ENCODE measurements at places on chromosomes 3 and 15.

DNA sequence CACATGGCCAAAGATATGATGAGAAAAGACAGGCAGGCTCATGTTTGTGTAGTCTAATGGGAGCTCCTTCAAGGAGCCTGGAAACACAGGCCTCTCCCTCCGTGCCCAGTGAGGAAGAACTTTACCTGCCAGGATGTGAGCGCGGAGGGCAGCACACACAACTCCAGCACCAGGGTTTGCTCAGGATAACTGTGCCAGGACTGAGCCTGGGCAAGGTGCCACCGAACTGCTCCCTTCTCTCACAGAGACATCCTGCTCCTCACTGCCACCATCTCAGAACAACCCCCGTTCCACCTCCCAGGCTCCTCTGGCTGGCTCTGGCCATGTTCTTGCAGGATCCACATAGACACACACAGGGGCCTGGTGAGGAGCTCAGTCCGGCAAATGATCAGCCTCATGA is 87.4 kb downstream of the NUP210 start:
- no peak for DNase-seq

GRCh38 chr3:45596290-45596791 is 1.8 kb downstream of the LIMD1 start:
- no peak for DNase-seq

- DNase-seq = no peak
Measured at GRCh38 chr3:10601151-10601856, 95.9 kb upstream of the ATP2B2 start.

DNA sequence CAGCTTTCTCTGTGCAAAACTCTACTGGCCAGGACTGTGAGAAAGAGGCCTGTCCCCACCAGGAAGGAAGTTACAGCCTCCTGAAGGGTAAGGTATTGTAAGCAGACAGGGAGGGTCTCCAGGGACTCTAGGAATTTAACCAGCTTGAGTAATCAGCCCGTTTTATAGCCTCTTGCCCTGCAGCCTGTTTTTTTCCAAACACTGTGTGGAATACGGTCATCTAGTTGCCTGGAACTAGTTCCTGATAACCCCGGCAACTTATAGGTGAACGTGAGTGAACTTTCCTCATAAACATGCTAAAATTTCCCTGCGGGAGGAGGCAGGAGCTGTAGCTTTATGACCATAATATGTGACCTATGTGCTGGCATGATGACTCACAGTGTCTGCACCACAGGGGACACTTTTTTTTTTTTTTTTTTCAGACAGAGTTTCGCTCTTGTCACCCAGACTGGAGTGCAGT is 60.1 kb upstream of the DAZL start:
- DNase-seq = no peak

DNA sequence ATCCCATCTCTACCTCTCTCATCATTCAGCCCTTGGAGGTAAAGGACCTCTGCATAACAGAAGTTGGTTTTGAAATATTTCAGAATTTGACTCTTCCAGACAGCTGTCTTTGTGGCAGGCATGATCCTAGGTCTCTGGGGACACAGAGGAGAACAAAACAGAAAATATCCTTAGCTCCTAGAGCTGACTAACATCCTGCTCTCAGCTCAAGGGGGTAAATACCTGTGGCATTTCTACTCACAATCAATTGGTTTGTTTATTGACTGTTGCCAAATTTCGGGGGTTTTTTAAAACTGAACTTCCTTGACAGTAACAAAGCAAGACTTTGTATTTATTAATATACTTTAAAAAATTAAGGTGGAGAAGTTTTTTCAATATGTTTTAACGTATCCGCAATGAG is 78.8 kb downstream of the EOMES start:
- DNase-seq = no peak

DNA sequence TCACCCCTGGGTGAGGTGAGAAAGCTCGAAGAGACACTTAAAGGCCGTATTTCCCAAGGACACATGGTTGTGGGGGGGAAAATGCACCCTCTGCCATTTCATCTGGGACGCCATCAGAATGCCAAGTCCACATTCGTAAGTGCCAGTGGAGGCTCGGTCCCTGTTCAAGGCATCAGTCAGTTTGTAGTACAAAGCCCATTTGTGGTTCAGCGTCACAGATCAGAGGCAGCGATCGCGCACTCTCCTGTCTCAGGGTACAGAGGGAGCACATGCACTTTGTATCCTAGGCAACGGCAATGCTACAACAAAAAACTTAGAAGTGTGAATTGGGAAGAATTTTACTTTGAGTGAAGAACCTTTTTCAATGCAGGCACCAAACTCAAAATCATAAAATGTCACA is 27.2 kb downstream of the SEMA6D start:
- no peak for DNase-seq

DNA sequence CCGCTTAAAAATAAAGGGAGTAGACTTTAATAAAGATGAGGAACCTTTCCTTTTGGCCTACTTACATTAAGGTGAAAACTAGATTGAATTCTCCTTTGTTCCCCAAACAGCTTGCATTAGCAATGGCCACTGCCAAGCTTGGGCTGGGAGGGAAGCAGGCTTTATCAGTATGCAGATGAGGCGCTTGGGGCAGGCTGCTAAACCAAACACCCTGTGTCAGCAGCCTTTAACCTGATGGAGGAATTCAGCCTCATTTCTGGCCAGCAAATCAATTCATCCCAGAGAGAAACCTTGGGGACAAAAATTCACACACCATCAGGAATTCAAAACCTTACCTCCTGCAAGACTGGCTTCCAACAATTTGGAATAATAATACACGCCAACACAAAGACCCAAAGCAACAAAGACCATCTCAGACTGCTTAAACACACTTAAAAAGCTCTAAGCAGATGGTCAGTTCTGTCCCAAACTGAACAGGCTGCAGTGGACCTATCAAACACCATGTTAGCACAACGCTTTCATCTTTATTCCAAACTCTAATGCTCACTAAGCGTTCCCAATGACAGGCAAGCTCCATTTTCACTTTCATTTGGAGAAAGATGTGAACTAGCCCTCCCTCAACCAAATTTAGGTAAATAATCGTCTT is 255.1 kb upstream of the CMC1 start:
- DNase-seq = no peak

GRCh38 chr3:174716956-174717505 is 142.1 kb upstream of the NAALADL2 start:
- no peak for DNase-seq

DNA sequence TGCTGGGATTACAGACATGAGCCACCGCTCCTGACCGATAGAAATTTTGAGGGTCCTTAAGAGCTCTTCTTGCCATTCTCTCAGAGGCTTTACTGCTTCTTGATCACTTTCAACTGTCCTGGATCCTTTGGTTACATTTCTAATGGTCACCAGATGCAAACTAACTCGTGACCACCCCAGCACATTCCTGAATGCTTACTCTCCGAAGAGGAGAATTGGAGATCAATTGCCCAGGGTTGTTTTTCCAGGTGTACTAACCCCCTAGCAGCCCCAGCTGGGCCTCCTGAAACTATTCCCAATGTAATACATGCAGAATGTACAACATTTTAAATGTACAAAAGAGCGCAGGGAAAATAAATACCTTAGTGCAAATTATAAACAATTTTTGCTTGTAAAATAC is 65.1 kb upstream of the TBL1XR1 start:
- DNase-seq = no peak

DNA sequence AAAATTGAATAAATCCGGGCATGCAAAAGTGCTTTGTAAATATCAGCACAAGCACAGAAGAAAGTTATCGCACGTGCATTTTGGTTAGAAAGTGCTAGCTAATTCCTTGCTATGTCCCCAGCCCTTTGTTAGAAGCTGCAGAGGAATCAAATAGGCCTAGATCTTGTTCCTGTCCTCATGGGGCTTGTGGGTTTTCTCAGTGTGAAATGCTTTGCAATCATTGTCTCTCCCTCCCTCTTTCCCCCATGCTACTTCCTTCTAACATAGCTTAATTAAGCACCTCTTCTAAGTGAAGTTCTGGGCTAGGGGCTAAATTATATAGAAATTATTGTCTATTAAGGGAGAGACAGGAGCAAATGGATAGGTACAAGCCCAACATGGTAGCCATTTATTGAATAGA is 271.7 kb downstream of the RPLP1 start:
- DNase-seq = no peak

GRCh38 chr3:13927295-13927694 is 47.4 kb upstream of the WNT7A start:
- no peak for DNase-seq

DNA sequence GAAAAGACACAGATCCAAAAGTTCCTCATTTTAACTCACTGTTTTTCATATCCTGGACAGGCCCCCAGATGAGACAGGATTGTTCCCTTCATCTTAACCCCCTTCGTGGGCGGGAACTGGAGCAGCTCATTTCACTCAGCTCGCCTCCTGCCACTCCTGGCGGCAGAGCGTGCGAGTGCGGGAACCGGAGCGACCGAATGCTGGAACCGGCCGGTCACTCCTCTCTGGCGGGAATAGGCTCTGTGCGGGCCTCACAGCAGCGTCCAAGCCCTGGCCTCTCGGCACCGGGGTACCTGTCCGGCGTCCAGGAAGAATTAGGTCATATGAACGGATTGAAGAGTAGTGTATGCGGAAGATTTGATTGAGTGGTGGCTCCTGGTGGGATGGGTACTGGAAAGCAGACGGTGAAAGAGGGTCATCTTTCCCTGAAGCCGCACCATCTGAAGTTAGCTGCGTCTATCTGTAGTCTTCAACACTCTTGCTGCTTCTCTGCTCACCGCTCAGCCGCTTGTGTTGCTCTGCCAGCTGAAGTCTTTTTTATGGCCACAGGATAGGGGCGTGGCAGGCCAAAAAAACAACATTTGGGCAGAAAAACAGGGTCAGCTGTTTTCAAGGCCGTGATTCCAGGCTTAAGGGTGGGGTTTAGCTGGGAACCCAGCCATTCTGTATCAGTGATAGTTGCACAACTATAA is 42.3 kb upstream of the FXR1 start:
- DNase-seq = no peak

DNA sequence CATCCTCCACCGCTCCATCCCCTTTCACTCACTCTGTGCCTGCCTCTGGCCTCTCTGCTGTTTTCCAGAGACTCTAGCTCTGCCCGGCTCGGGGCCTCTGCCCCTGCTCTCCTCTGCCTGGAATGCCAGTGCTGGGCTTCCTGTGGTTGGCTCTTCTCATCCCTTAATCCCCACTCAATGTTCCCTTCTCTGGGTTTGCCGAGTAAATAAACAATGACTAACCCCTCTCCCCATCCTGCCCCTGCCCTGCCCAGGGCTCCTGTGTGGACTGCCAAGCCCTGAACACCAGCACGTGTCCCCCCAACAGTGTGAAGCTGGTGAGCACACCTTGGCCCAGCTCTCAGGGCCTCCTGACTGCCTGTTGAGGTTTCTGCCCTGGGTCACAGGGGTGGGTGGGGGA is 12.2 kb downstream of the STAB1 start:
- no peak for DNase-seq

DNA sequence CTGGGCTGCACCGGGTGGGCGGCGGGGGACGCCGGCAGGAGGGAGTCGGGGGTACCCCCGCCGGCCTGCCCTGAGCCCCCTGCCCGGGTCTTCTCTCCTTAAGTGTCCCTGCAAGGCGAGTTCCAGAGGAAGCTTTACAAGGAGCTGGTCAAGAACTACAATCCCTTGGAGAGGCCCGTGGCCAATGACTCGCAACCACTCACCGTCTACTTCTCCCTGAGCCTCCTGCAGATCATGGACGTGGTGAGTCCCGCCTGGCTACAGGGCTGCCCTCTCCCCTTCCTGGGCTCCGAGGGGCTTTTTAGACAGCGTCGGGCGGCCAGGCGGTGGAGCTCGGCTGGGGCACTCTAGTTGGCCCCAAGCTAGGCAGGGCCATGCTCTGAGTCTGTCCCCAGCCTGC is 480 bp downstream of the CHRNA7 start:
- peak; percentile 18 for DNase-seq

DNA sequence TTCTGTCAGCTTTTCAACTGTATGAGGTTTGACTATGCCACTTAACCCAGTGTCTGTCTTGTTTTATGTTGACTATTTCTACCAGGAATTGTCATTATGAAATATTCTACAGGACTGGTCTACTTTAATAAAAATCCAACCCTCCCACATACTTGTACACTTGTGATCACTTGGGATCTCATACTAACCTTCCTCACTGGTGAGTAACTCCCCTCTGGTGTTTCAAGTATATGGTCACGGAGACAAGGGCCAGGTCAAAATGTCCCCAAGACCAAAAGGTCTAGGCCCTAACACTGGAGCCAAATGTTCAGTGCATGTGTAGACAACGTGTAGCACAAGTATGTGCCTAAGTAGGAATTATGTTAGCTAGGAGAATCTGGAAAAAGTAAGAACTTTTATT is 122.7 kb upstream of the TJP1 start:
- DNase-seq = no peak

DNA sequence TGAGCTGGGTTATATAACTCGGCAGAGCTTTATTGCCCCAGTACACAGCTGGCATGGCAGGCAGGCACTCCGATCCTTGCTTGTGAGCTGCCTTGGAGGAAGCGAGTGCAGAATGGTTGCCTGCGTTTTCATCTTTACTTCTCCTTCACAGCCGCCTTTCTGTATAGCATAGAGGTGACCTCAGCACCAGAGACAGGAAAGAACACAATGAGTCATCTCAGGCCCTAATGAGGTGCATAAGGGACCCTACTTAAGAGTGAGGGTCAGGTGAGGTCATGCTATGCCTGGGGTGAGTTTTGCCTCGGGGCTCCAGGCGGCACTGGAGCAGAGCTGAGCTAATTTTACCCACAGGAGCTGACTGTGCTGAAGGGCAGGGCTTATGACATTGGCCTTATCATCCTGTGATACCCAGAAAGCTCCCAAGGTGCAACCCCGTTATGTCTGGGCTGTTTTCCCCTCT is 43.5 kb downstream of the LPP start:
- DNase-seq = peak; percentile 12

- DNase-seq = no peak
Measured at GRCh38 chr3:154307363-154307762, 16.9 kb downstream of the DHX36 start.

DNA sequence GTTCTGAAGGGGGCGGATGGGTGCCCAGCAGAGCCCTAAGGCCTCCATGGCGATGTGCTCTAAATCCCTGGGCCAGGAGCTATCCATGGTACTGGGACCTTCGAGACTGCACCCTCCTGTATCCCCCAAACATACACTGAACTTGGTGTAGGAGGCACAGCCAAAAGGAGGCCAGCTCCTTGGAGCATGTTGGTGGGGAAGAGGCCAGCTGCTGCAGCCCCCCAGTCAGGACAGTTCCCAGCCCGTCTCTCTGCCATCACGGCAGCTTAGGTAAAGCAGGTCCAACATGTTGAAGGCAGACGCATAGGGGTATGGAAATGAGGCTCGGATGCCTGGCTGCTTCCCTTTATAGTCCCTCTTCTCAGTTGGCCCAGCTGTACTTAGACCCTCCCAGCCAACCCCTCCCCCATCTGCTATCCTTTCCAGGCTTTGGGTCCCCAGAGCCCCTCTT is 1.8 kb downstream of the CAMKV start:
- peak; percentile 57 for DNase-seq

DNA sequence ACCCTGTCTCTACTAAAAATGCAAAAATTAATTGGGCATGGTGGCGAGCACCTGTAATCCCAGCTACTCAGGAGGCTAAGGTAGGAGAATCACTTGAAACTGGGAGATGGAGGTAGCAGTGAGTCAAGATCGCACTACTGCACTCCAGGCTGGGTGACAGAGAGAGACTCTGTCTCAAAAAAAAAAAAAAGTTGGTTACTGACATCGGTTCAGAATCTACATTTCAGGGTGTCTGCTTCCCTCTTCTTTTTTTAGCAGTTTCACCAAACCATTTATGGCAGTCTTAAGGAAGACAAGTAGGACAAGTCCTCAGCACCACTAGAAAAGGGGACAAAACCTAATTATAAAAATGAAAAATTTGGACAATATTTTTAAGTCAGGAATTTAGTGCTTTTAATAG is 3.3 kb upstream of the USP4 start:
- no peak for DNase-seq

GRCh38 chr15:25739687-25740121 is 123.4 kb downstream of the ATP10A start:
- DNase-seq = peak; percentile 14

GRCh38 chr3:150603980-150604319 is 829 bp downstream of the SELENOT start:
- DNase-seq = no peak
